NCI-H510A (cell line): ENCODE measurements at places on chromosomes 12 and 14.

- DNase-seq = no peak
These were observed 417.6 kb downstream of the PCNX1 start for GRCh38 chr14:71324767-71325272.

- DNase-seq = no peak
These were observed 1.1 kb downstream of the TPI1 start for GRCh38 chr12:6868211-6869048.

- no peak for DNase-seq
These were observed 131.3 kb downstream of the ITPR2 start for GRCh38 chr12:26701604-26702215.

DNA sequence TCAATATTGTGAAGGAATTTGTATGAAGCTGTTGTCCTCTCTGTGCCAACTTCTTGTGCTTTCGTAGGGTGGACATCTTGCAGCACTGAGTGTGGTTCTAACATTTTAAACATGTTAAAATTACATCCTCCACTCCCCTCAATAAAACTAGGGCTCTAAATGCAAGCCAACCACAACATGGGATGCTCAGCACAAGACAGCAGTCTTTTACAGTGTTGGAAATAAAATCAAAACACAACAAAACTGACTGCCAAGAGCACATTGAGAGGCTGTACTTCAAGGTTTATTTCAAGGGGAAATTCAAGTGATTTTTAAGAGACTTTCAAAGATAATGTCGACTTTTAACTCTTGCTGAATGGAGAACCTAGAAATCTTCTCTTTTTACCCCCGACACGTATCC, 396.9 kb downstream of the TMTC2 start:
- DNase-seq = no peak

GRCh38 chr14:105879503-105879866, 353.1 kb downstream of the TMEM121 start:
- no peak for DNase-seq

DNA sequence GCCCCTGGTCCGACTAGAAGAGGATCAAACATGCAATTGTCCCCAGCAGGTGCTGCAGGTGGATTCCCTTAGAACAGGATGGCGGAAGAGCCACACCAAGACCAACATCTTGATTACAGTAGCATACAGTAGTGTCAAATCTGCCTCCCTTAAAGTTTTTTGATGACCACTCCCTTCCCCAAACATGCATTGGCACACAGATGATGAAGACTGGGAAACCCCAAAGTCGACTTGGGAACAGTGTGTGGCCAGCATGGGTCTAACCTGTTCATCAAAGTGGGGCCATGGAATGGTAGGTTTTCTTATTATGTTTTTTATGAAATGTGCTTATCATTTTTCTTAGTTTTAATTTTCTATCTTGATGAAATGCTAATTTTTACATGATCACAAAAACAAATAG, 8.8 kb downstream of the PLXNC1 start:
- DNase-seq = no peak

GRCh38 chr12:125296701-125297100, 231.5 kb downstream of the AACS start:
- DNase-seq = no peak

GRCh38 chr12:26065451-26065850, 59.4 kb downstream of the BHLHE41 start:
- DNase-seq = no peak

- DNase-seq = no peak
These were observed 117.5 kb upstream of the EVL start for GRCh38 chr14:99947695-99948094.

DNA sequence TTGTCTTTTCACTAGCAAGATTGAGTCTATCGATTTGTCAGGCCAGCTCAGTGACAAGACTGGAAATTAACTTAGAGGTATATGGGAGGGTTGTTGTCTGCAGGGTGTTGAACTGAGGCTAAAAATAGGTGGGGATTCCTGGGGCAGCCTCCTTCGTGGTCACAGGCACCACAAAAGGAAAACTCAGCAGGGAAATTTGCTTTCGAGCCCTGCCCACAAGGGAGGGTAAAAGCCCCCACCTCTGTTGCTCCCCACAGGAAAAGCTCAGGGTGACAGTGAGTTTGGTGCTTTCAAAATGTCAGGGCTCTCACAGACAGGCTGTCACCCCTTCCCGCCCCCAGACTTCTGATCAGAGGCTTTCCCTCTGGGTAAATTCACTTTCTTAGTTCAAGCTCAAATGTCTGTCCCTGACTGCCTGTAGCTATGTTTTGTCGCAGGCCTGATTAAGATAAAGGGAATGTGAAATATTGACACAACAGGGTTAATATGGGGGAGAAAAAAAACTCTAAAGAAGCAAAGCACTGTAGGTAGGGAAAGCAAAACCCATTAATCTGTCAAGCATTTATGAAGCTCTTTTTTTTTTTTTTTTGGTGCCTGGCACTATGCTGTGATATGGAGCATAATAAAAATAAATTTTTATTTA, 11.7 kb upstream of the NFKBIA start:
- DNase-seq = no peak

DNA sequence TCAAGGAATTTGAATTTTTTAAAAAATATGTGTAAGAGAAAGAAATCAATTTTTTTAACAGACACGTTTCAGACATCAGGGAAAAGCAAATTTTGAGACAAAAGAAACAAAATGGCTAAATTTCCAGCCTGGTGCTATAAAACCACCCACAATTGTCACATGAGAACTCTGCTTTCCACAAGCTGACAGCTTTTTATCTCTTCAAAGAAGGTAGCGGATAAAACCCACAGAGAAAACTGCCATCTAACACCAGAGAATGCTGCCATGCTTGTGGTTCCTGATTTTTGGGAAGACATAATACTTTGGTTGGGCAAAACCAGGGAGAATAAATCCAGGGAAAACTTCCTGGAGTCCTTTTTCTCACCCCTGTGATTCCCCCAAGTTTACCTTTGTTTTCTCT, 10.3 kb upstream of the ITPR2 start:
- DNase-seq = no peak

DNA sequence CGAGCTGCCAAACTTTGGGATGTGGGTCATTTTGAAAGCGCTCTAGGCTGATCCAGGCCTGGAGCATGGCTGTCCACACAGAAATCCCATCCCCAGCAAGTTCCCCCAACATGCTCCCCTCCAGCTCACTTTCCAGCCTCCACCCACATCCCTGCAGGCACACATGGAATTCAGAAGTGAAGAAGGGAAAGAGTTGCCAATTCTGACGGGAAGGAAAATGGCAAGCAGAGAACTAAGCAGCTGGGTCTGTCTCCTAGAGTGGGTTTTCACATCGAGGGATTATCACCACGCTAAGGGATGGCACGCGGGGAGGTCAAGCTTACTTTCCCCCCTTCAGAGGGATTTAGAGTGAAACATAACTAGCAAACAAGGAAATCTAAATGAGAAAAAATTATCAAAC, 142.3 kb downstream of the RIMBP2 start:
- DNase-seq = no peak

- no peak for DNase-seq
These were observed 58.0 kb downstream of the PAPLN start for GRCh38 chr14:73295198-73295796.

DNA sequence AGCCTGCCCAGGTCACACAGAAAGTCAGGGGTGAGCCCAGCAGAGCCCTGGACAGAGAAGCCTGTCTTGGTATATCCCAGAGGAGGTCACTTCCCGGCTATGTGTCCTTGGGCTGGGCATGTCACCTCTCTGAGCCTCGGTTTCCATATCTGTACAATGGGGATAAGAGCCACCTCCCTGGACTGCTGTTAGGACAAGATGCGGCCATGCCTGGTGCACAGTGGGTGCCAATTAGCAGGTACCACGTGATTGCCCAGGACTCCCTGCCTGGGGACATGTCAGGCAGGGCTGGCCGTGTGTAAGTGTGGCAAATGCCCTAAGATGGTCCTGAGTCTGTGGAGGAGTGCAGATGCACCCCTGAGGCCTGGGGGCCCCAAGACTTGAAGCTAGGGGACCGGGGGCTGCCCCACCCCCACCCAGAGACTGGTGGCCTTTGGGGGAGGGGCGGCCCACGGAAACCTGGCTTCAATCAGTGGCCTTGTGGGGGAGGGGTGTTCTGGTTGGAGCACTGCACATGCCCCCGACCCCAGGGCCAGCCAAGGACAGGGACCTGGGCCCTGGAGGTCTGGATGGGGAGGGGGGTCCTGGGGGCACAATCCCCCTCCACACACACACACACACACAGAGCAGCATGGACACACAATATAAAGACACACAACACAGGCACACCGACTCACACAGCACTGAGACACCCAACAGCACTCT, 878 bp downstream of the TMEM119 start:
- no peak for DNase-seq

DNA sequence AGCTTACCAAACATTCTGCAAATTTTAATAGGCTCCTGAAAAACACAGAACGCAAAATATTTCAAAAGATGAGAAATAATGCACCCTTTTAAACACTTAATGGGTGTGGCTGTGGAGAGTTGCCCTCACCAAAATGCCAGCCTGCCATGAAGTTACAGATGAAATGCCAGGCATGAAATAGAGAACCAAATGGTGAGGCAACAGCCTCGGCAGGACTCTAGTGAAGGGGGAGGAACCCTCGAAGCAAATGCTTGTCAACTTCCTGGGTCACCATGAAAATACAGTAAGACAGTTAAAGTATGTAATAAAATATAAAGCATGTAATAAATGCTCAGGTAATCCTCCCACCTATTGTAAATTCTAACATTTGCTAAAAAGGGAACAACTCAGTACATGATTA, 24.1 kb downstream of the DUSP16 start:
- DNase-seq = no peak

DNA sequence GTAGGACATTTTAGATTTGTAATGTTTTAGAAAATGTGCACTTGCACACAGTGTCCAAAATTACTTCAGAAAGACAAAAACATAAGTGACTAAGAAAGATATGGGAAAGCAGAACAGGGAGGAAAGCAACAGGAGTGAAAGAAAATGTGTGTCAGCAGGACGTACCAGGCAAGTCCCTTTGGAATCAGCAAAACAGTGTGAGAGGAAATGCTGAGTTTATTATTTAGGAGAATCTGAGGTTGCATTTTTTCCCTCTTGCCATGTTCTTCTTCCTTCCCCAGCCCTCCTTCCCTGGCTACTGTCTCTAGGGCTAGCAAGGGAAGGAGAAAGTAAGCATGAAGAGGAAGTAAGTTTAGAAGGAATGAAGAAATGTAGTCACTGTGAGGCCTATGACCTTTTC, 67.7 kb upstream of the CD163 start:
- no peak for DNase-seq

- no peak for DNase-seq
These were observed 371.8 kb downstream of the BCL11B start for GRCh38 chr14:98900236-98900635.

- no peak for DNase-seq
These were observed 281.1 kb downstream of the ERC1 start for GRCh38 chr12:1272142-1272541.

GRCh38 chr12:46380022-46380796, 7.6 kb upstream of the SLC38A2 start:
- DNase-seq = no peak

DNA sequence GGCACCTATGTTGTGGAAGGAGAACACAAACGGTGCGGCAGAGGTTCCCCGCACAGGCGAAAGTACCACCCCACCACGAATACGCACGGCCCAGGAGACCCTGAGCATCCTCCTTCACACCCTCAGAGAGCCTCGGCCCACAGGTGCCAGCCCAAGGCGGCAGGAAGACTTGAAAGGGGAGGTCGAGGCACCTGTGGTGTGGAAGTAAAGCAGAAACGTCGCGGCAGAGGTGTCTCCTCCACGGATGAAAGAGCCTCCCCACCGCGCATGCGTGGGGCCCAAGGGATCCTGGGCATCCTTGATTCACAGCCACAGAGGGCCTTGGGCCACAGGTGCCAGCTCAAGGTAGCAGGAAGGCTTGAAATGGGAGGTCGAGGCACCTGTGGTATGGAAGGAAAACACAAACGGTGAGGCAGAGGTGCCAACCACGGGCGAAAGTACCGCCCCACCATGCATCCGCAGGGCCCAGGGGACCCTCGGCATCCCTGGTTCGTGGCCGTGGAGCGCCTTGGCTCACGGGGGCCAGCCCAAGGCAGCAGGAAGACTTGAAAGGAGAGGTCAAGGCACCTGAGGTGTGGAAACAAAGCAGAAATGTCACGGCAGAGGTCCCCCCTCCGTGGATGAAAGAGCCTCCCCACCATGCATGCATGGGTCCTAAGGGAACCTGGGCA, 380.1 kb downstream of the ALG10 start:
- no peak for DNase-seq

DNA sequence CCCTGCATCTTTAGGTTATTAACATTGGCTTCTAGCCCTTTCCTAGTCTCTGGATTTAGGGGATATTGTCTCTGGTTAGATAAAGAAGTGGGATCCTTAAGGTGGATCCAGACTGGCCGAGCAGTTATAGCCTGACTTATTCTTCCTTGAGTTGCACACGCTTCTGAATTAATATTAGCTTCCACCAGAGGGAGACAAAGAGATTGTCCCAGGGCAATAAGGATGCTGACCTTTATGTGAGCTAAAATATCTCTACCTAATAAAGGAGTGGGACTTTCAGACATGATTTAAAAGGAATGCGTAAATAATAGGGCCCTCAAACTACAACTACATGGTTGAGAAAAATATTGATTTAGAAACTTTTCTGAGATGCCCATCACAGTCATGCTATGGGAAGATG, 139.7 kb downstream of the SLCO1B3 start:
- DNase-seq = no peak

GRCh38 chr12:19190292-19191031, 60.9 kb downstream of the PLEKHA5 start:
- no peak for DNase-seq

DNA sequence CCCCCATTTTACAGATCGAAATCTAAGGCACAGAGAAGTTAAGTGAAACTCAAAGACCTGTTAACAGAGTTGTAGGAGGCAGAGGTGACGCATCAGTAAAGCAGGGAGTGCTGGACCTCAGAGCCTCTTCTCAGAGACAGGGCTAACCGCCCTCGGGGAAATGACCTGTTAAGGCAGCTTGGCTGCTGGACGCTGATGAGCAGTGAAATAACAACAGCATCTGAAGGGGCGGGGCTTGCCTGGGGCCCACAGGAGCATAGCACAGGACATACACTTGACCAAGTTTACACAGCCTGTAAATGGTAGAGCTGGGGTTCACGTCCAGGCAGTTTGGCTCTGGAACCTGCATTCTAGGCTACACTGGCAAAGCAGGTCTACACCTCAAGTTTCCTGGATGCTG, 39.3 kb downstream of the LRTM2 start:
- no peak for DNase-seq

DNA sequence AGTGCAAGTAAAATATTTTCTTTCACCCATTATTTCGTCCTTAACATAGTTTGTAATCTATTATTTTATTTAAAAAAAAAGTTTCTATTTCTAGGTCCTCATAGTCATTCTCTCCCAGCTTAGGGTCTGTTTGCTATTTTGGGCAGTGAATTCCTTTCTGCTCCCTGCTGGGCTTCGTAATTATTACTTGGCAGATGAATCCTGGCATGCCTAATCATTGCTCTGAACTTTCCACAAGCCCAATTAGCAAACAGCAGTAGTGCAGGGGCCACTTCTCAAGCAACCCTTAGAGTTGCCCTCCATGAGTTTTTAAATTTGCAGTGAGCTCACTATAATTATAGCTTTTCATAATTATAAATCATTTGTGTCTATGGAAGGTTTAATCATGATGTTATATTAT, 1378.3 kb upstream of the SEL1L start:
- DNase-seq = no peak
